ENCODE measurements at places on chromosomes 6 and 20.

DNA sequence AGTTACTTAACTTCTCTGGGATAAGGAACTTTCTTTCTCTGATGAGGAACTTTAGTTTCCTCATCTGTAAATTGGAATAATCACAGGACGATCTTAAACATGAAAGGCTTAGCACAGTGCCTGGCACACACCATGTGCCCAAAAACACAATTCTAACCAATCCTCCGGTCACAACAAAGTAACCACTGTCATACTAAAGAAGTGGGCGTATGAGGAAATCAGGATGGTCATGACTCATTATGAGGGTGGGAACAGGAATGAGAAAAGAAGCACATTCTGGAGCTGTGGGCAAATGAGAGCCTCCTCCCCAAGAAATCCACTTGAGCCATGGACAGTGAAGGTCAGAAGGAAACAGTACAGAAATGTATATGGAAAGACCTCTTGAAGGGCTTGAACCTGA lies 82.9 kb downstream of the LRFN2 start:
- DNase-seq, result no peak

DNA sequence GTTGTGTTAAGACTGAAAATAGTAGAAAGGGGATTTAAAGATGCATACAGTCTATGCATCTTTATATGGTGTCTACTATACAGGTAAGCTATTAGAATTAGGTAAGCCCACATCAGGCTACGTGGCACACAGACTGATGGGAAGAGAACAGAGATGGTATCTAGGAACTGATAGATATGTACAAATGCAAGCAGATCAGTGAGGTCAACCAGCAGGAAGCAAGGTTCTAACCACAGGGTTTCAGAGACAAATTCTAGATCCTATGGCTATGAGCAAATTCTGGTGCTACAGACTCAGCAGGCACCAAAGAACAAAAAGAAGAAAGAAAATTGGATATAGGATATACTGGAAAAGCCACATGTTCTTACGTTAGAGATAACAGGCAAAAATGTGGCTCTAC lies 110.6 kb downstream of the TRDN start:
- no peak for DNase-seq

- no peak for DNase-seq
Observed at GRCh38 chr6:1613688-1614447, 4.2 kb downstream of the FOXC1 start.

DNA sequence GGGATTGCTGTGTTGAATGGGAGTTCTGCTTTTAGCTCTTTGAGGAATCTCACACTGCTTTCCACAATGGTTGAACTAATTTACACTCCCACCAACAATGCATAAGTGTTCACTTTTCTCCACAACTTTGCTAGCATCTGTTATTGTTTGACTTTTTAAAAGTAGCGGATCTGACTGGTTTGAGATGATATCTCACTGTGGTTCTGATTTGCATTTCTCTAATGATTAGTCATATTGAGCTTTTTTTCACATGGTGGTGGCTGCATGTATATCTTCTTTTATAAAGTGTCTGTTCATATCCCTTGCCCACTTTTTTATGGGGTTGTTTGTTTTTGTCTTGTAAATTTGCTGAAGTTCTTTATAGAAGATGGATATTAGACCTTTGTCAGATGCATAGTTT lies 588.3 kb upstream of the ADGRB3 start:
- no peak for DNase-seq

GRCh38 chr20:4871486-4871885 lies 129.8 kb downstream of the SLC23A2 start:
- no peak for DNase-seq
